ENCODE measurements at places on chromosomes 11 and 22.
A peak's percentile ranks its signal among the peaks of the same experiment; 100 is the strongest.

DNA sequence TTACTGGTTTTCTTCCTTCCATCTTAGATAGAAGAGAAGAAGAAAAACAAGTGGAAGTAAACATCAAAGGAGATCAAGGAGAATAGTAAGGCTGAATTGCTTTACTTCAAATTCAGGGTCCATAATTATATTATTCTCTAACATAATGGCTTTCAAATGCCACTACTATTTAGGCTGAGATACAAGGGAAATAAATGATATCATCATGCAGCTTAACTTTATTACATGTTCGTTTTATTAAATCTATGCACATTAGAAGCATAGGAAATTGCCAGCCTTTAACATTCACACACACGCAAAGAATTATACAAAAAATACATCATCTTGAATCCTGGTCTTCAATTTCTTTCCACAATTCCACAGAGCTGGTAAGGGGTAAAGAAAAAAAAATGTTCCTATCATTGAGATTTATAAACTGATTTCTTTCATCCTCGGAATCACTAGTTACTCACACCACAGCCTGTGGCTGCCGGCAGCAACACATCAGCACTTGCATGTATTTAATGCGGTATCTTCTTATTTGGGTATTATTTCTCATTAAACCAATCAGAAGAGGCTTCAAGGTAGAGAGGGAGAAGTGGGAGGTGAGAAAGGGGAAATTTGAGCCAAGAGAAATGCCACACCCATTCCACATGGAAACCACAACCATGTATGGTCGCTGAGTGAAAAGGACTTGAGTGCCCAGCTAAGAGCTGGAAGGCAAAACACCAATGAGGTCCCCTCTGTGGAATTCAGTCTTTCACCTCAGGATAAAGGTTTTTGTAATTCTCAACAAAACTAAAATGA is 26.3 kb downstream of the SYTL2 start:
- DNase-seq: no peak

GRCh38 chr11:8408151-8408941 is 144.7 kb upstream of the LMO1 start:
- no peak for DNase-seq

DNA sequence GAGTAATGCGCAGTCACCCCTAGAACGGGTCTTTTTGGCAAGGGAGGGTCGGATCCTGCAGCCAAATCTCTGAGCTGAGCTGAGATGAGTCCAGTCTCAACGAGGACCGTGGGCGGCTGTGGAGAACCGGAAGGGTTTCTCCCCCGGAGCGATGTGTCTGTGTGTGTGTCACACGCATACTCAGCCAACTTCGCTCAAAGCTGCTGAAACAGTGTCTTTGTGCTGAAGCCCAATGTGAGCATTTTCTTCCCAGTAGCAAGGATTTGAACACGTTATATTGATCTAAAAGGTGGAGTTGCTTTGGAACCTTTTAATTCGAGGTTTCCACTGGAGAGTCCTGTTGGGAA is 1.4 kb upstream of the CELSR1 start:
- DNase-seq: no peak

- DNase-seq: no peak
Observed at GRCh38 chr22:44164031-44164430, 16.7 kb upstream of the PARVG start.

DNA sequence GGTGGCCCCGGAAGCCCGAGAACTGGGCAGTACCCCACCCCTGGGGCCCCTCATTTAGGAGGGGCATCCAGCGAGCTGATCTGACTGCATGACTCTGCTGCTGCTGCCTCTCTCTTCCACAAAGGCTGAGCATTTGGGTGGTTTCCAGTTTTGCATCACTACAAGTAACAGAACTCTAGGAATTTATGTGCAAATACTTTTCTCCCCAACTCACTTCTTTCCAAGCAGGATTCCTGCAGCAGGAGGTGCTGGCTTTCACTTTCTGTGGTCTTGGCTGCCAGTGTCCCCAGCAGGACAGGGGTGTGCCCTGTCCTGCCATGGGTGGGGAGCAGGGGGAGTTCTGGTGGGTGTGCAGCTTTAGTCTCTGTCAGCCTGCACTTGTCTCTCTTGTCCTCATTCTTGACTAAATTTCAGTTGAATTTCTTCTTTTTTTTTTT is 21.2 kb downstream of the UPB1 start:
- no peak for DNase-seq

GRCh38 chr22:39577900-39578299 is 7.3 kb downstream of the CACNA1I start:
- no peak for DNase-seq

- no peak for DNase-seq
Observed at GRCh38 chr22:40044870-40045834, 50.4 kb downstream of the FAM83F start.

GRCh38 chr22:26679003-26679629 is 21.7 kb downstream of the MIAT start:
- peak; percentile 62 for DNase-seq

- DNase-seq: no peak
Observed at GRCh38 chr11:120089036-120090001, 48.6 kb downstream of the TRIM29 start.

DNA sequence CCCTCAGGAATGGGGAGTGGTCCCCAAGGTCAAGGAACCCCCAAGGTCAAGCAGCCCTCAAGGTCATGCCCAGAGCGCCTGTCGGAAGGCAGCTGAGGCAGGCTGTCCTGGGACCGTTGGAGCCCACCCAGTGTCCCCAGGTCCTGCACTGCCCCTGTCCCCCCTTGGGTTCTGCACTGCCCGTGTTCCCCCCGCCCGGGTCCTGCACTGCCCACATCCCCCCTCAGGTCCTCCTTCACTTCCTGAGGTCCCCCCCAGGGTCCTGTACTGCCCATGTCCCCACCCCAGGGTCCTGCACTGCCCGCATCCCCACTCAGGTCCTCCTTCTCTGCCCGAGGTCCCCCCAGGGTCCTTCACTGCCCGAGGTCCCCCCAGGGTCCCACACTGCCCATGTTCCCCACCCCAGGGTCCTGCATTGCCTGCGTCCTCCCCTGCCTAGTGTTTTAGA is 1073.0 kb downstream of the BRD1 start:
- no peak for DNase-seq
